Stimulated activated CD8-positive, alpha-beta memory T cell treated with anti-CD3 and anti-CD28 coated beads, Interleukin-2, amount 100 ng/mL, for 48 hours (primary cell): ENCODE measurements at places on chromosomes 7 and 10.

- DNase-seq, result no peak
Measured at GRCh38 chr10:117796130-117796745, 250.5 kb downstream of the RAB11FIP2 start.

DNA sequence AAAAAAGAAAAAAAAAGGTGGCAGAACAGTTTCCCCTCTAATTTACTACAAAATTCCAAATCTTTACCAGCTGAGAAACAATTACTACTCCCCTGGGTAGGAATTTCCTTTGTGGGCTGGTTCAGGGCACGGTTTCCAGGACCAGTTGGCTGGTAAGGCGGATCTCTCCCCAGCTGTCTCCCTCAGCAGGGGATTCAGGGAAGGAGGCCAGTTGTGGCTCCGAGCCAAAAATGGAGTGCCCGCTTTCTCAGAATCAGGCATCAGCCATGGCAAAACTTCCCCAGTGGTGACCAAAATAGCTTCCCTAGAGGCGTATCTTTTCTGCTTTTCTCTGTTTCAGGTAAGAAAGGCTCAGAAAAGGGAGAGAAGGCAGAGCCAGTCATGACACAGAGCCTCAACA is 91.2 kb downstream of the ZNF22 start:
- no peak for DNase-seq

GRCh38 chr7:123709525-123709924 is 39.3 kb downstream of the WASL start:
- DNase-seq, result no peak

- no peak for DNase-seq
Measured at GRCh38 chr10:87590705-87591588, 68.7 kb upstream of the PAPSS2 start.

GRCh38 chr10:14407567-14407966 is 76.8 kb upstream of the FRMD4A start:
- no peak for DNase-seq

DNA sequence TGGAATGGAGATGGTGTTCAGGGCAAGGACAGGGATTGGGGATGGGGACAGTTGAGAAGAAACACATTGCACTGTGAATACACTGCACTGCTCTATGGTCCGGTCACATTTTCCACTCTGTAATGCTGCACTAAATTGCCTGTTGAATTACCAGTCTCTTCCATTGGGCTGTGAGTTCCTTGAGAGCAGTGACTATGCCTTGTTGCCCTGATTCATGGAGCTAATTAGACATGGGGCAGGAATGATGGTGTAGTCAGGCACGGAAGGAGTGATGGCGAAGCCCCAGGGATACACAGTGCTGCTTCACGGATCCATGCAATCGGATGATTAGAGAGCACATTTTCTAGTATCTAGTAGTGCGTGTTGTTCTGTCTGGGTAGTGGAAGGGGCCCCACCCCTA is 25.4 kb upstream of the GPAM start:
- DNase-seq, result no peak

GRCh38 chr7:47621979-47622561 is 40.2 kb upstream of the TNS3 start:
- DNase-seq, result no peak

GRCh38 chr10:118007773-118008172 is 39.0 kb downstream of the RAB11FIP2 start:
- DNase-seq, result no peak

DNA sequence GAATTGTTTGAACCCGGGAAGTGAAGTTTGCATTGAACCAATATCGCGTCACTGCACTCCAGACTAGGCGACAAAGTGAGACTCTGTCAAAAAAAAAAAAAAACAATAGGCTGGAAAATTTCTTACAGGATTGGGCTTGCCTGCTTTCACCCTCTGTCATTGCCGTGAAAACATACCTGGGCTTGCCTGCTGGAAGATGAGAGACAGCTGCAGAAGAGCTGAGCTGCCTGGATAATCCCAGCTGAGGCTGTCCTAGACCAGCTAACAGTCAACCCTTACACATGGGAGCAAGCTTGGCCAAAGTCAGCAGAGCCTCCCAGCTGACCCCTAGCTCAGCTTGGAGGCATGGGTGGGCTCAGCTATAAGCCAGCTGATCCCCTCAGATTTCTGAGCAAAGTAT is 306.2 kb downstream of the CCSER2 start:
- no peak for DNase-seq

GRCh38 chr10:24568042-24568441 is 155.6 kb downstream of the ARHGAP21 start:
- no peak for DNase-seq
